ENCODE measurements at places on chromosomes 7 and 10.

- no peak for DNase-seq
Observed at GRCh38 chr7:87332321-87332720, 13.1 kb upstream of the CROT start.

DNA sequence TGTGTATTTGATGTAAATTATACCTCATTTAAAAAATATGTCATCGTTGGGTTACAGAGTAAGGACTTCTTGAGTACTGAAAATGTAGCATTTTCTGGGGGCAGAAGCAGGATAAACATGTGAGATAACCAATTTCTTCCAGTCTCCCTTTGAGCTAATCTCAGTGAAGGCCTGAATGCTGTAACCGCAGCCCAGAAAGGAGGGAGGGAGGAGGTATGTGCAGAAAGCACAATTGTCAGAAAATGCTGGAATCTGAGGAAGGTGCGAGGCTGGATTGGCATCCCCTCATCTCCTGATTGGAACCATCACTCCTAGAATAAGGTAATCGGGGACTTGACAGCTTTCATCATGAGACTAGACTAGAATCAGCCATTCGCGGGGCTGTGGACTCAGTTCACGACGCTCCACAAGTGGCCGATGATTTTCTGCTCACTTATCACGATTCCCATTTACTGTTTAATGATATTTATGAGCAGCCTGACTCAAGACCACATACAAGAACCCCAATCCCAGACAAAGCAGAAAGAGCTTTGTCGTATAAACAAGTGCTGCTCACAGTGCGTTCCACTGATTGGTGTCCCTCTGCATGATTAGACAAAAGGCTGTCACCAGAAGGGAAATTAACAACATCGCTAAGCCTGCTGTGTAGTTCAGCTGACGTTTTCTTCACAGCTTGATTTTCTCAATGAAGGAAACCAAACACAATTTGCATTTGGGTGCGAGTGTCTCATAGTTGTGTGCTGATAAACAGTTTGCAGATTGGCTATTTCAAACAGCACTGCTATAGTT lies 93.2 kb downstream of the SVIL start:
- DNase-seq: no peak

- no peak for DNase-seq
Observed at GRCh38 chr7:10429031-10429430, 544.6 kb upstream of the PHF14 start.

GRCh38 chr7:99728615-99729014 lies 6.4 kb downstream of the CYP3A7 start:
- no peak for DNase-seq

GRCh38 chr7:117119192-117119924 lies 166.1 kb downstream of the ST7 start:
- DNase-seq: peak; percentile 74

DNA sequence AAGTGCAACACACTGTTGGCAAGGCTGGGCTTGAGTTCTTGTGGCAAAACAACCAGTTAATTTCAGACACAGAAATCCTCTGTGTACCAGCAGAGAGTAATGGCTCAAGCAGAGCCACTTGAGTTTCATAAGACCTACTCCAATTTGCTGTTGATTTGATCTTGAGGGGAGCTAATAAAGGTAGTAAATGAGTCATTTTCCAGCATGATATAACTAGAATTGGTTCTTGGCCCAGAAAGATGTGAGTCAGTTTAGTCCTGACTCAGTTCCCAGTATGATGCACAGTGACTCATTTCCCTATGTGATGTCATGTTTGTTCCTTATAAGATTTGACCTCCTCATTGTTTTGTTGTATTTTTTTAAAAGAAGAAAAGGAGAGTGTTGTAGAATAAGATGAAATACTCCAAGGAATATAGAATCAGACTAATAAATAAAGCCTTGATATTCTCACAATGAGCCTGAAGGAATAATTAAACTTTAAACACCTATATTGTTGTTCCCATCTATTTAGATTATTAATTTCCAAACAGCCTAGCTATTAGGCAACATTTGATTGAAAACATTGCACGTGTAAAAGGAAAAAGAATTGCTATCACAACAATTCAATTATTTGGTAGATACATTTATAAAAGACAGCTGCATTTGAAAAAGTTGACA lies 186.2 kb downstream of the REEP3 start:
- DNase-seq: no peak

DNA sequence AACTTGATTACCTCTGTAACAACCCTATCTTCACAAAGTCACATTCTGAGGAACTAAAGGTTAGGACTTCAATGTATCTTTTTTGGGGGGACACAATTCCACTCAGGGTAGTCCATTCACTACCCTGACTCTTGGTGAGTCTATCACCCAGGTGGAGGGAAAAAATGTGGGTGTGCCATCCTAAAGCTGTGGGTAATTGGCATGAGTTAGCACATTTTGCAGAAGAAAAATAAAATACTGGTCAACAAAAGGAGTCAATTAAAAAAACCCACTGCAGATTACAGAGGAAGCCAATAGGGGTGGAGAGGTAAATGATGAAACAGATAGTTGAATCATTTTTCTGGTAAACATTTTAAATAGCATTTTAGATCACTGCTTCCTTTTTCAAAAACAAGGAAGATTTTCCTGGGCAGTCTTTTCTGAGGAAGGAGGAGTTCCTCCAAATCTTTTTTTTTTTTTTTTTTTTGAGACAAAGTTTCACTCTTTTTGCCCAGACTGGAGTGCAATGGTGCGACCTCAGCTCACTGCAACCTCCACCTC lies 5.1 kb upstream of the BLVRA start:
- DNase-seq: no peak

- DNase-seq: no peak
Observed at GRCh38 chr7:50867034-50867356, 84.3 kb upstream of the GRB10 start.

GRCh38 chr7:17342756-17343155 lies 44.3 kb downstream of the AHR start:
- no peak for DNase-seq

GRCh38 chr10:7544203-7544602 lies 122.6 kb downstream of the ITIH5 start:
- DNase-seq: no peak

DNA sequence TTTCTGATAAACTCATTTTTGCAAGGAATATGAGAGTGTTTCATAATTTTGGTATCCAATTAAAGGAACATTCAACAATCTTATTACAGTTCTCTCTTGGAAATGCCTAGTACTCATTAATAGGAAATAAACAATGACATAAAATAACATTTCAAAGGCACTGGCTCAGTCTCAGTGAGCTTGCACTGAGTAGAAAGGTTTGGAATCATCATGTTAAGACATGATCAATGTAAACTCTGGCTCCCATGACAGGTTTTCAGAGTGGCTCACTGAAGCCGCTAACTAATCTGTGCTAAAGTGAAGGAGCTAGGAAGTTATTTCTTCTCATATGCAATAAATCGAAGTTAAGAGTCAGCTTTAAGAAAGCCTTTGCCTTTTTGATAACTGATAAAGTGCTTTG lies 203.3 kb upstream of the HGF start:
- no peak for DNase-seq

- no peak for DNase-seq
Observed at GRCh38 chr10:7906128-7906527, 87.8 kb downstream of the TAF3 start.

DNA sequence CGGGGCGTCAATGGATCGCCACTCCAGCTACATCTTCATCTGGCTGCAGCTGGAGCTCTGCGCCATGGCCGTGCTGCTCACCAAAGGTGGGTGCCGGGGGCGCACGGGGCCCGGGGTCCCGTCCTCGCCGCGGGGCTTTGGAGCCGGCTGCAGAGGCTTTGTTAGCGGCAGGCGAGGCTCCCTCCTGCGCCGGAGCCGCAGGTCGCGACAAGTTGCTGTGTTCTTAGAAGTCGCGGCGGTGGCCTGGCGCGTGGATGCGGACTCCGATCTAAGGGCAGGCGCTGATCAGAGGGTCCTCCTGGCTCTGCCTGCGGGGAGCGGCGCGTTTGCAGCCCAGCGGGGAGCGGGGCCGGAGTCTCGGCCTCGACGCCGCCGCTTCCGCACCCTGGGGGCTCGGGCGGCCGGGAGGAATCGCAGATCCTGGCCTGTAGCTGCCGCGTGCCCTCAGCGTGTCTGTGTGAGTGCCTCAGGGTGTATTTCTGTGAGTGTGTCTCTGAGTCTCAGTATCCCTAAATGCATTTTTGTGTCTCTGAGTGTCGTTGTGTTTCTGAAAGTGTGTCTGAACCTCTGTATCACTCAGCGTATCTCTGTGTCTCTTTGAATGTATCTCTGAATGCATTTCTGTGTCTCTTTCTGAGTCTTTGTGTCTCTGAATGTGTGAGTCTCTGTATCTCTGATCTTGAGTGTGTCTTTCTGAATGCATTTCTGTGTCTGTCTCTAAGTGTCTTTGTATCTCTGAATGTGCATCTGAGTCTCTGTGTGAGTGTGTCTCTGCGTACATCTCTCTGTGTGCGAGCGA lies 766 bp downstream of the BAMBI start:
- no peak for DNase-seq

- no peak for DNase-seq
Observed at GRCh38 chr10:118901906-118902305, 127.6 kb upstream of the NANOS1 start.

- DNase-seq: no peak
Observed at GRCh38 chr7:16028636-16029035, 342.2 kb upstream of the MEOX2 start.

GRCh38 chr7:33952824-33953223 lies 47.5 kb downstream of the BMPER start:
- DNase-seq: no peak

- DNase-seq: no peak
Observed at GRCh38 chr10:5595994-5596471, 70.4 kb downstream of the ASB13 start.

GRCh38 chr10:116026315-116026714 lies 246.7 kb downstream of the GFRA1 start:
- DNase-seq: no peak

- no peak for DNase-seq
Observed at GRCh38 chr7:75925717-75926435, 10.9 kb downstream of the POR start.

- DNase-seq: no peak
Observed at GRCh38 chr10:3792710-3793219, 7.8 kb upstream of the KLF6 start.

- no peak for DNase-seq
Observed at GRCh38 chr10:94043431-94043990, 49.8 kb downstream of the PLCE1 start.

- no peak for DNase-seq
Observed at GRCh38 chr7:141322383-141322782, 228.8 kb upstream of the AGK start.

All from renal cortex interstitium (tissue), 15 donors.